ENCODE measurements at places on chromosomes 6 and 20. TPM values are rescaled to one million over a fixed set of nuclear protein-coding genes. Genes with fewer than 3 reads are reported as not detected.

Gene PRKN
- not detected for total RNA-seq

- DNase-seq: no peak
These were observed 159.4 kb upstream of the MLN start for GRCh38 chr6:33963136-33963750.

Gene CCDC170
- not detected for total RNA-seq

DNA sequence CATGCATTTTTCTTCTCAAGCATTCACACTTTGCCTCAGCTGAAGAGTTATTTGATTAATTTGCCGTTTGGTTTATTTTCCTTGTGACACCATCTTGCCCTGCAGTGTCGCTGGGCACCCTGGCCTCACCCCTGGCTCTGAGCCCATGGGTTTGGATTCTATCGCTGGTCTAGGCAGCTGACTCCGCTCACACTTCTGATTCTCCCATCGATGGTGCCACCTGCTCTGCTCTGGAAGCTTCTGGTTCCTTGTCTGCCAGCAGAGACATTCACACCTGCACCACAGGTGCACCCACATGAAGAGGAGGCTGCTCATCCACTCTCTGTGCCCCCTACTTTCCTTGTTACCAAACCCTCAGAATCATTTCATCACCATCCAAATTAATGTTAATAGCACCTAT lies 291.6 kb upstream of the CDH4 start:
- DNase-seq: no peak

Gene FAM210B
- 20.0 TPM for total RNA-seq

Measured in M059J (cell line).